Activated T-cell treated with anti-CD3 and anti-CD28 coated beads, Interleukin-2, amount 50 U/mL, for 72 hours (primary cell): ENCODE measurements at places on chromosomes 11 and 22.

GRCh38 chr11:65329944-65330403 is 3.7 kb upstream of the DPF2 start:
- DNase-seq: peak; percentile 89

DNA sequence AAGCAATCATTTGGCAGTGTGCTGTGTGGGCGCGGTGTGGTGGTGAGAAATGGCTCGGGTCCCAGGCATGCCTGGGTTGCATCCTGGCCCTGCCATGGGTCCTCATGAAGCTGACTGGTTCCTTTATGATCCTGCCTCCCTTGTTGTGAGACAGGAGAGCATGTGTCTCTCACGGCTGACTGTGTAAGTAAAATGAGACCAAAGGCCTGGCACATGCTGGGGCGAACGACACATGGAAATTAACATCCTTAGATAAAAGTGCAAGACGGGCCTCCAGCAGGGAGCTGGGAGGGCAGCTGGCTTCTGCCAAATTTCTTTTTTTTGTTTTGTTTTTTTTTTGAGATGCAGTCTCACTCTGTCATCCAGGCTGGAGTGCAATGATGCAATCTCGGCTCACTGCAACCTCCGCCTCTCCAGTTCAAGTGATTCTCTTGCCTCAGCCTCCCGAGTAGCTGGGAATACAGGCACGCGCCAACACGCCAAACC is 9.4 kb upstream of the FBLN1 start:
- DNase-seq: no peak

- DNase-seq: no peak
Measured at GRCh38 chr11:10611979-10612862, 43.8 kb upstream of the LYVE1 start.

DNA sequence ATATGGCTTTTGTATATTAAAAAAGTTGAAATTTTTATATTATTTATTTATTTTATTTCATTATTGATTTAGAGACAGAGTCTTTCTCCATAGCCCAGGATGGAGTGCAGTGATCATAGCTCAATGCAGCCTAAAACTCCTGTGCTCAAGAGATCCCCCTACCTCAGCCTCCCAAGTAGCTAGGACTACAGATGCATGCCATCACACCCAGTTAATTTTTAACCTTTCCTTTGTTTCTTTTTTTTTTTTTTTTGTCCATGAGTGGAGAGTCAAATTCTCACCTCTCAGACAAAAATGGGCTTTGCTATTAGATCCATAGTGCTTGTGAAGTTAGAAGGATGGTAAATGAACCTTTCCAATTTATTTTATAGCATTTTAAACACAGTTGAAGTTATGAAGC is 182.5 kb downstream of the SOX6 start:
- DNase-seq: no peak

GRCh38 chr11:111912535-111912934 is at the start of gene HSPB2:
Gene HSPB2 (plus strand): TSS chr11:111912734. CDS start chr11:111912830, 96 bp downstream.
- no peak for DNase-seq

DNA sequence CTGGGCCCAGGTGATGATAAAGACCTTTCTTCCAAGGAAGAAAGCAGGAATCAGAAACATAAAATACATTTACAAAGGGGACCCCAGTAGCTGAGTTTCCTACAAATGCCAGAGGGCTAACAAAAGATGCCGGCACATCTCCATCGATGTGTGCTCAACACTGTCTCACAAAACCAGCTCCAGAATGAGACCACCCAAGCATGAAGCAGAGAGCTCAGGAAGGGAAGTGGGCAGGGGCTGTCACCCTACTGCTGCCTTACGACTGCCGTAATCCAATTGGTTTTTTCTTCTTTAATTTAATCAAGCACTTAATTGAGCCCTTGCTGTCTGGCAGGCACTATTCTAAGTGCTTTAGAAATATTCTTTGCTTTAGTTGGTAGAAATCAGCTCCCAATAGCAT is 26.1 kb downstream of the SMCO4 start:
- no peak for DNase-seq

GRCh38 chr22:46185283-46185682 is 35.0 kb downstream of the PPARA start:
- DNase-seq: no peak

DNA sequence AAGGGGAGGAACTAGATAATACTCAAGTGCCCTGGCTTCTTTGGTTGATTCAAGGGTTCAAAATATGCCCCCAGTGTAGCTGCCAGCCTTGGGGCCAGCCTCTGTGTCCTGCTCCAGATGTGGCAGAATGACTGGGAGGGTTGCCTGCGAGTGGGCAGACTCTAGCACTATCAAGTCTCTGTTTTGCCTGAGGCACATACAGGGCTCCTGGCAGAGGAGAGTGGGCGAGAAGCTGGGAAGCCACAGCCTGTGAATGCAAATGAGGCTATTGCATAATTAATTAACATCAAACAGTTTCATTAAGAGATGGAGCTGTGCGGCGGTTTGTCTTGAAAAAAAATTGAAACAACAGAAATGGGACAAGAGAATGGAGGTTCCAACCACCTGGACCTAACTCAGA is 50.8 kb downstream of the BUD13 start:
- no peak for DNase-seq

DNA sequence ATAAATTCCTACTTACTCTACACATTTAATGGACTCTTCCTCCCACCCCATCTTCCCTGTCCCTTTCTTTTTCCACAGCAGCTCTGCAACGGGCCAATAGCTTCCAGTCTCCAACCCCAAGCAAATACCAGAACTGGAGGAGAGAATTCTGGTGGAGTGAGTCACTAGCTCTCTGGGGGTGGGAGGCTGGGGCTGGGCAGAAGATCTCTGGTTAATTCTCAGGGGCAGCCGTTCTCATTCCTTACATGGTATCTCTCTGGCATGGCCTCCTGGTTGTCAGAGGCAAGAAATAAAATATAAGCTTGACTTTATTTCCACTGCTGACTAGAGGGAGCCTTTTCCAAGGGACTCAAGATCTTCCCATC is 90.4 kb upstream of the PARVA start:
- DNase-seq: no peak

GRCh38 chr22:42116848-42117424 is 13.7 kb downstream of the CYP2D6 start:
- no peak for DNase-seq

- no peak for DNase-seq
Measured at GRCh38 chr11:73939096-73939495, 11.7 kb upstream of the DNAJB13 start.

GRCh38 chr11:112113539-112114457 is 27.1 kb downstream of the SDHD start:
- peak; percentile 16 for DNase-seq

- no peak for DNase-seq
Measured at GRCh38 chr11:125308246-125308645, 143.7 kb downstream of the PKNOX2 start.

DNA sequence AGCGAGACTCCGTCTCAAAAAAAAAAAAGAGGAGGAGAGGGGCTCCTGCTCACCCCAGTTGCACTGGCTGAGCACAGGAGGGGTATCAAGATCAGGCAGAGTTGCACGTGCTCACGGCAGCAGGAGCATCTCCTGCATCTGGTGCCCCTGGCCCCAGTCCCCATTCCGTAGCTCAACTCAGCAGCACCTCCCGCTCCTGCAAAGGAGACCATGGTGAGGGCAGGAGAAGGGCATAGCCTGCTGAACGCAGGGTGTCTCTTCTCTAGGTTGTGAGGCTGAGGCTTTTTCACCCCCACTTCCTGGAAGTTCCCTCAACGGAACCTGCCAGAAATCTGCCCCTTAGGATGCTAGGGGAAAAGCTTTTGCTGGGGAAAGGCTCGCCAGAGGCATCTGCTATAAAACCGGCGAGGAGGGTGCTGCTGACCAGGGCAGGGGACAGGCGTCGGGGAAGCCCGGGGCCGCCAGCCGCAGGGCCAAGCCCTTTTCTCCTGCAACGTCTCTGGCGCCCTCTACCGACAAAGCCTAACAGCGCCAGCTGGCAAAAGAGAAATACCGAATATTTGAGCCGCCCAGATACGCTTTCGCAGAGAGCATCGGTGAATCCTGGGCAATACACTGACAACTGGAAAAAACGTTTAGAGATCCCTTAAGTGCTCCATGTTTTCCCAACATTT is 1.0 kb upstream of the PPP6R2 start:
- peak; percentile 94 for DNase-seq

DNA sequence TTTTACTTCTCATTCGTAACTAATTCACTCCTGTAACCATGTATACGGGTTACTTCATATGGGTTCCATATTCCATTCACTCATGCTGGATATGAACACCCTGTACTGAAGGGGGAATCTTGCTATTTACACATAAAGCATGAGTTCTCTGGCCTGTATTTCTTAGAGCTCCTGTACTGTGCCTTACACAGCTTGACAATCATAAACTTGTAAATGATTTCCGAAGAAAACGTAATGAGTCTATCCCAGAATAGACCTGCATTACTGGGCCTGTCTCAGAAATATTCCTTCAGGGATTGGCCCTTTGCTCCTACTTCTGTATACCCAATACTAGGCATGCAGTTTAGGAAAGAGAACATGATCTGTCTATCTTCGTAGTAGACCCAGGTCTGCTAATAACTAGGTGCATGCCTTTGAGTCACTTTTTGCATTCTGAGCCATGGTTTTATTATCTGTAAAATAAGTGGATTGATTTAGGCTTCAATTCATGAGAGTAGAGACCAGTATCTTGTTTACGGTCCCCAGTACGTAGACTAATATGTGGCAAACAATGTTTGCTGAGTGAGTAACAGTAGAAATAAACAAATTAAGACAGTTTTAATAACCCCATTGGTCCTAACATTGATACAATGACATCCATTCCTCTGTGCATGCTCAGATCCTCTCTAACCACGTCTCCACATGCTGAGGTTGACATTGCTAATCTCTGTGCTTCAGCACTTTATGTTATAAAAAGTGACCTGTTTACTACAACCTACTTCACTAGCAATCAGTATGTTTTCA is 1.2 kb downstream of the CCDC34 start:
- no peak for DNase-seq

DNA sequence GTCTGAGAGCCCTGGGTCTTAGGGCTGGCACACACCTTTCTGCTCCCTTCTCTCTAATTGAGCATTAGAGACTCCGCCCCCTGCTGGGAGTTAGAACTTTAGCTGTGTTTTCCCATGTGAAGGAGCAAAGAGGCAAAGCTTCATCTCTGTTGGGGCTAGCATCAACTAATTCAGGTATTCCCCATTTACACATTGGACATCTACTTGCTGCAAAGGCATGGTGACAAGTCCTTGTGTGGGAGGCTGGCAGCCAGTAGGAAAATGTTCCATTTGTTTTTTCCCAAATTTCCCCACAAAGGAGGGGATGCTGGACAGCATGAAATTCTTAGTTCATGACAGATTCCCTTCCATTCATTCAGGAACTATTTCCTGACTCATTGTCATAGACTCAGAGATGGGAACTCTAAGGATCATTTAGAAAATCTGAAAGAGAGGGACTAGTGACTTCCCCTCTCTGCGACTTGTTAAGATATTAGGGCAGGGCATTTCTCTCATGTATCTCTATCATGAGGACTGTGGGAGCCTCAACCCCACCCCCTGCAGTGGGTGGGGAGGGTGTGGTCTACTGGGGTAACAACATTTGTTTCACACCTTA is 3.6 kb downstream of the CD44 start:
- DNase-seq: peak; percentile 47

DNA sequence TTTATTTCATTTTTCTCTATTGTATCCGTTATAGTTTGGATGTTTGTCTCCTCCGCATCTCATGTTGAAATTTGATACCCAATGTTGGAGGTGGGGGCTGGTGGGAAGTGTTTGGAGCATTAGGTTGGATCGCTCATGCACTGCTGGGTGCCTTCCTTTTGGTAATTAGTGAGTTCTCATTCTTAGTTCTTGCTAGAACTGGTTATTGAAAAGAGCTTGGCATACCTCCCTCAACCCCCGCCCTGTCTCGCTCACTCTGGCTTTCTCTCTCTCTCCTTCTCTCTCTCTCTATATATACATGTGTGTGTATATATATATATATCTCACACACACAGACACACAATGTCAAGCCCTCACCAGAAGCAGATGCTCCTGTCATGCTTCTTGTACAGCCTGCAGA is 978.7 kb downstream of the DLG2 start:
- no peak for DNase-seq

DNA sequence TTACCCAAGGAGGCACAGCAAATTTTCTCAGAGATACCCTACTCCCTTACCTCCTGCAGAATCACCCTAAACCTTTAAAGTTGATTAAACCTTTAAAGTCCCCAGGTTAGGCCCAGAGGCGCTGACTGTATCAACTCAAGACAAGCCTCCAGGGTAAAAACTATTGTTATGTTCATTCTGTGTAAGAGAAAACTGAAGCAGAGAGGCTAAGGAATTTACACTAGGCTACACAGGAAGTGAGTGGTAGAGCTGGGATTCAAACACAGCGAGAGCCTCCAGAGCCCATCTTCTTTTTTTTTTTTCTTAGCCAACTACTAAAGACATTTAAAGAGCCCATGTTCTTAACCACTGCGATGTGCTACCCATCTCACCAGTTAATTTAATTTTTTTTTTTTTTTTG is 56.3 kb upstream of the GRK3 start:
- DNase-seq: no peak

DNA sequence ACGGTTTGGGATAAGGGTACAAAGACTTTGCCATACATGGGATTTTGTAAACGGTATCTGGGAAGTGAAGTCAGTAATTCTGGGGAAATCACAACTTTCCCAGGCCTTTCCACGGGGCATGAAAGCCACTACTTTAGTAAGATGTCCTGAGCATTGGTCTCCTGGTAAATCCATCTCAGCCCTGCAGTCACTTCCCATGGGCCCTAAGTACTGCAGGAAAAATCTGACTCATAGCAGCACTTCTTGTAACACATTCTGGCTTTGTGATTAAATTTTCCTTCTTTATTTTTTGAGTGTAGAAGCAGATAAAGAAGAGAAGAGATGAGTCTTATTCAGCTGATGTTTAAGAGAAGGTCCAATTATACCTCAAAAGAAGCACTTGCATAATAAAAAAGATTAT is 67.6 kb downstream of the BLID start:
- DNase-seq: no peak
